ENCODE measurements at places on chromosomes 2 and 18.

DNA sequence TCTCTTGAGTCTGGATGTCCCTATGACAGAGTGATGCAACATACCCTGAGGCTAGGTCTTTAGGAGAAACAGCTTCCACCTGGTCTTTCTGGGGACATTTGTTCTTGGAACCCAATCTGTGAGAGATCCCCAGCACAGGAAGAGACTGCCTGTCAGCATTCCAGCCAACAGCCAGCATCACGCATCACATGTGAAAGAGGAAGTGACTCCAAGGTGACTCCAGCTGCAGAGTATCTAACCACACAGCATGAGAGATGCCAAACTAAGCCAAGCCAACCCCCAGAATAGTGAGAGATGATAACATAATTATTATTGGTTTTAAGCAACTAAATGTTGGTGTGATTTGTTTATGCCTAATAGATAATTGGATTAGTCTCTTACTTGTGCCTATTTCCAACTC is 35.7 kb downstream of the C18orf63 start:
- no peak for DNase-seq

DNA sequence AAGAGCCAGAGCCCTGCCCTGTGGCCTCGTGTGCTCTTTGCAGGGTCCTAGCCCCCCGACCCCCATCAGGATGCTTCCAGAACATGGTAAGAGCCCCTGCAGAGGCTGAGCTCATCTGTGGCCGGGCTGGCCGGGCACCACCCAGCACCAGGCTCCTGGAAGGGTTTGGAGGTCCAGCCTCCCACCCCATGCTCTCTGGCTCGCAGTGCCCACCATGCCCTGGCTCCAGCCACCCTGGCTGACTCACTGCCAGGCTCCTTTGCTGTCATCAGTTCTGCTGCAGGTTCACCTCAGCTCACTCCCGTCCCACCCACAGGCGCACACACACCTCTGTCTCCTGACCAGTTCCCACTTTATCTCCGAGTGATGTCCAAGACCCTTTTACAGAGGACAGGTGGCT is 37.5 kb downstream of the EIF4E2 start:
- DNase-seq, result no peak

GRCh38 chr2:235432741-235433520 is 60.9 kb upstream of the AGAP1 start:
- no peak for DNase-seq

DNA sequence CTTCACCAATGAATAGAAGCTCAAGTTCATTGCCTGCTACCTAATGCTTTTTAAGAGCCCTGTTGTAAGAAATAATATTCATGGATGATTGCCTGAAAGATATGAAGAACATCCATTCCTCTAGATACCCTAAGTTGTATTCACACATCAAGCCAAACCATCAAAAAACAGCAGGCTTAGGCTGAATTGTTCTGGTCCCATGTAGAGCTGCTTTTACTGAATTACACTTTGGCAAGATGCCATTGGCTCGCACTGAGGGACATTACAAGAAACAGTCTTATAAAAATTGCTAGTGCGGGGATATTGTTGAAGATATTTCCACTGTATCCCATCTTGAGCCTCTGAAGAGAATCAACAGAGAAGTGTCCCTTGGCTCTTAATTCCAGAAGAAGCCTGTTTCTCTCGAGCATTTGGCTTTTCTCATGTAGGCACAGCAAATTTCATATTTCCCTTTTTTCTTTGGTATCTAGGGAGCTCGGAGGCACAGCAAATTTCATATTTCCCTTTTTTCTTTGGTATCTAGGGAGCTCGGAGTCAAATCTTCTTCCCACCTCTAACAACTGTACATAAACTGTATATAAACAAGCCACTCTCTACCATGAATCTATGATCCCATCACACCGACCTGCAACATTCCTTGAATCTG is 107.5 kb downstream of the COLEC12 start:
- DNase-seq, result no peak

GRCh38 chr2:217193431-217194340 is 333.8 kb upstream of the TNP1 start:
- no peak for DNase-seq

GRCh38 chr2:10919771-10920621 is 8.3 kb downstream of the KCNF1 start:
- no peak for DNase-seq

DNA sequence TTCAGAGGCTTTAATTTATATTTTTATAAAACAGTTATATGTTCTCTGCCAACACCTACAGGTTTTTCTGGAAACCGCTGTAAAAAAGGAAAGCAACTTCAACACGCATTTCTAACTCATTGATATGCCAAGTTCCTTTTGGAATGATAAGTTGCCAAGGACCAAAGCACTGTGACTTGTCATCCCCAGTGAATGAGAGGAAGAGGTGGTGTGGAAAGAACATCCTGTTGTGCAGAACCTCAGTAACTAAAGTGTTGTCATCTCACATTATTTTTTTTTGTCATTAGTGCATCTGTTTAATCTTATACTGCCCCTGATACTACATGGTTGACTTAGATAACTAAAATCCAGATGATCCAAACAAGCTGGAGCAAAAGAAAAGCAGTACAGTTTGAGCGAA is 96.0 kb upstream of the NEUROD1 start:
- no peak for DNase-seq

DNA sequence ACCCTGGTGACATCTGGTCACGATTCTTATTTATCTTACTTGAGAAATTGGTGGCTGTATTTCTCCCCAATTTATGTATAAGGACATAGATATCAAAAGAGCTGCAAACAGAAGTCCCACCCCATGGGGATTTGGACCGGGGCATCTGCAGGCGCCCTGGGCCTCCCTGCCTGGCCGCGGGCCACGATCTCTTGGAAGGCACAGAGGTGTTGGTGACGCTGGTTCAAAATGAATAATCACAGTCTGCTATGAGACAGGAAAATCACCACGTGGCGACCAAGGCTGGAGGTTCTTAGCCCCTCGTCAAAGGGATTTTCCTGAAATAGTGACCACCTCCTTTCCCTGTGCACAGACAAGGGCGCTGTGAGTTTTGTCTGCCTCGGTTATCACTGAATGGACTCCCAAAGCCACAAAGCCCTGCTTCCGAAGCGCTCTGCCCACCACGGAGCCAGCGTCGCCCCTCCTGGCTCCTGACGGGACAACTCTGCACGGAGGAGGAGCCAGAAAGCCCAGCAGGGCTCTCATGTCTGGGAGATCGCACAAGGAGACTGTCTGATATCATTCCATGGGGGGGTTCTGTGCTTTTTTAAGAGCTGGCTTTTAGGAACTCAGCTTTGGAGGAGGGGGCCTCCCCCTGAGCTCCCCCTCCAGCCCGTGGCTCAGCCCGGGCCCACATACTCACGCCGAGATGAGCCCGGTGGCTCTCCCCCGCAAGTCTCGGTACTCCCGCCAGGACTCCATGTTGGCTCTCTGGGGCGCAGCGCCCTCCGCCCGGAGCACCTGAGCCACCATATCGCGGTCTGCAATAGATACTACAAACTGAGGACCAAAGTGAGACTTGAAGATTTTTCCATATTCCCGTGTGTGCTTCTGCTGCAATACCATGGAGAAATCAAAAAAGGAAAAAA is 14.6 kb downstream of the CYP27C1 start:
- no peak for DNase-seq

GRCh38 chr2:172943539-172943938 is 132.1 kb upstream of the MAP3K20 start:
- DNase-seq, result no peak

GRCh38 chr18:79445221-79445620 is 49.5 kb downstream of the NFATC1 start:
- DNase-seq, result no peak

GRCh38 chr18:49021433-49022129 is 70.8 kb upstream of the SMAD7 start:
- DNase-seq, result peak; percentile 41

GRCh38 chr18:45231617-45232016 is 383.7 kb upstream of the SLC14A2 start:
- no peak for DNase-seq

GRCh38 chr2:182463760-182464159 is 36.9 kb upstream of the PDE1A start:
- DNase-seq, result no peak

GRCh38 chr2:241811201-241811951 is 2.4 kb downstream of the NEU4 start:
- DNase-seq, result no peak

GRCh38 chr18:3380384-3380961 is 69.5 kb upstream of the TGIF1 start:
- peak; percentile 20 for DNase-seq

DNA sequence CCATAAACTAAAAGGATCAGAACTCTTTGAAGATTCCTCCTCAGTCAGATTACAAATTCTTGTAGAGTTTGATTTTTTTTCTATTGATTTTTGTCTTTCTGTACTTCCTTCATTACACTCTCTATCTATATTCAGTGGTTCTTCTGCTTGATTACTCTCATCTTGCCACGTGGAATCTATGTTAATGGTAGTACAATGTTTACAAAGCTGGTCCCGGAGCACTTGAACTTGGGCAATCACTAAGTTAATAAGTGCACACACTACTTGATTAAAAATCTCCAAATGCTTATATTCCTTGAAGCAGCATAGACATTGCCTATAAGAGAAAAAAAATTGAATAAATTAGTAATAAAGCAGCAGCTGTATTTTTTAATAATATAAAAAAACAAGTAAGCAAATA is 65.1 kb downstream of the USP34 start:
- no peak for DNase-seq

GRCh38 chr2:173373290-173373689 is 18.6 kb downstream of the CDCA7 start:
- DNase-seq, result no peak

DNA sequence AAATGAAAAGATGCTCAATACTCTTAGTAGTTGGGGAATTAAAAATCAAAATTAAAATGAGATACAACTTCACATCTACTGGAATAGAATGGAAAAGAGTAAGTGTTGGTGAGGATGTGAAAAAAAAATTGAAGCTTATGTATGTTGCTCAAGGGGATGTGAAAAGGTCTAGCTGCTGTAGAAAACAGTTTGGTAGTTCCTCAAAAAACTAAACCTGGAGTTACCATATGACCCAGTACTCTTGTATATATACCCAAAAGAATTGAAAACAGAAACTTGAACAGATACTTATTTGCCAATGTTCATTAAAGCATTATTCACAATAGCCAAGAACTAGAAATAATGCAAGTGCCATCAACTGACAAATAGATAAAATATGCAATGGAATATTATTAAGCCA is 208.4 kb downstream of the FIGN start:
- no peak for DNase-seq

GRCh38 chr18:2508678-2509077 is 62.6 kb downstream of the METTL4 start:
- DNase-seq, result no peak

GRCh38 chr2:148338541-148338940 is 306.0 kb upstream of the EPC2 start:
- DNase-seq, result no peak

GRCh38 chr2:175187378-175187777 is 5.9 kb upstream of the ATP5MC3 start:
- peak; percentile 15 for DNase-seq

- DNase-seq, result no peak
These were observed 133.8 kb downstream of the AGAP1 start for GRCh38 chr2:235627682-235628081.

DNA sequence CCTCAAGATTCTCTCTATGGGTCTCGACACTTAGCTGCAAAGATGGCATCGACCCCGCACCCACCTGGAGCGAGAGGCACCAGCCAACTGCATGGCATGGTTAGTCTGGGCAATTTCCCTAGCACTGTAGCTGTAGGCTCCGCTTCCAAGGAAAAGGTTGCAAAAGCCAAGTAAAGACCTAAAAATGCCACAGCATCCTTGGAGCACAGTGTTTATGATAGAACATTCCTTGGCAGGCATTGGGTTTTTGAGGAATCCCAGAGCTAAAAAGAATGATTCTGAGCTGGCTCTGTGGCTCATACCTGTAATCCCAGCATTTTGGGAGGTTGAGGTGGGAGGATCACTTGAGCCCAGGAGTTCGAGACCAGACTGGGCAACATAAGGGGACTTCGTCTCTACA is 22.9 kb downstream of the QPCT start:
- no peak for DNase-seq

GRCh38 chr2:28915939-28916338 is 21.5 kb downstream of the WDR43 start:
- no peak for DNase-seq

- DNase-seq, result no peak
These were observed 138.5 kb downstream of the COL4A4 start for GRCh38 chr2:227025510-227025909.

- DNase-seq, result no peak
These were observed 147.7 kb upstream of the SPATS2L start for GRCh38 chr2:200158647-200159356.

GRCh38 chr18:3037423-3037915 is 24.5 kb upstream of the LPIN2 start:
- DNase-seq, result peak; percentile 24

DNA sequence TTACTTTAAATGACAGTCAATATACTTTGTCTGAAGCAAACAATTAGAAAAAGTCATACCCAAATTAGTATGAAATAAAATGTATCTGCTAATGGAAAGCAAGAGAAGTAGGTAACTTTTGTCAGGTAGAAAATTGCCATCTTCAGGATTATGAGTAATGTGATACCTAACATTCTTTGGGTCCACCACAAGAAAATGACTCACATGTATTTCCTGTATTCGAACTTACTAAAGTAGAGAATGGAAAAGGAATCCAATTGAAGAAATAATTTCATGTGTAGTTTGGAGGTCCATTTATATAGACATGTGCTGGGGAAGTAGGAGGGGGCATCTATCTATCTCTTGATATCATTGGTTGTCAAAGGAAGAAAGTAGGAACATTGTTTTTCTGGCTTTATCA is 636.2 kb upstream of the CHAC2 start:
- DNase-seq, result no peak

DNA sequence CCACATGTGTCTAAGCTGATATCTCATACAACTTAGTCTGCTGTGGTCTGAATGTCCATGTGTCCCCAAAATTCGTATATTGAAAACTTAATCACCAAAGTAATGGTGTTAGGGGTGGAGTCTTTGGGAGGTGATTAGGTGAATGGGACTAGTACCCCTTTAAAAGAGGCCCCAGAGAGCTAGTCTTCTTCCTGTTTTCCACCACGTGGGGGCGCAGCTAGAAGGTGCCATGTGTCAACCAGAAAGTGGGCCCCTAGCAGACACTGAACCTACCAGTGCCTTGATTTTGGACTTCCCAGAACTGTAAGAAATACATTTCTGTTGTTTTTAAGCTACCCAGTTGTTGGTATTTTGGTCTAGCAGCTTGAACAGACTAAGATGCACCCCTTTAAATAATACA is 86.6 kb downstream of the ASB1 start:
- peak; percentile 29 for DNase-seq

GRCh38 chr2:240278661-240279060 is 138.2 kb upstream of the OTOS start:
- no peak for DNase-seq
